ENCODE measurements at places on chromosomes 4 and X. TPM values are rescaled to one million over a fixed set of nuclear protein-coding genes. Genes with fewer than 3 reads are reported as not detected.

- DNase-seq = no peak
- H3K36me3 ChIP-seq = peaks cover 31% of the 10 kb centered on the region
- H3K27me3 ChIP-seq = no peaks in the 10 kb centered on the region
- H3K4me1 ChIP-seq = peaks cover 5% of the 10 kb centered on the region
- no peak overlapping the region for H3K4me3 ChIP-seq
- H3K27ac ChIP-seq = no peak overlapping the region
Observed at GRCh38 chr4:185192059-185192458, 11.7 kb downstream of the CFAP97 start.

GRCh38 chrX:14050709-14051108 lies 21.0 kb upstream of the GEMIN8 start:
- no peak overlapping the region for H3K4me3 ChIP-seq
- DNase-seq = no peak
- H3K4me1 ChIP-seq = no peaks in the 10 kb centered on the region
- no peaks in the 10 kb centered on the region for H3K36me3 ChIP-seq
- H3K27me3 ChIP-seq = no peaks in the 10 kb centered on the region

- no peak overlapping the region for H3K4me3 ChIP-seq
- no peaks in the 10 kb centered on the region for H3K4me1 ChIP-seq
- peaks cover 13% of the 10 kb centered on the region for H3K27me3 ChIP-seq
- DNase-seq = no peak
Observed at GRCh38 chr4:151259752-151260151, 17.2 kb upstream of the PRSS48 start.

DNA sequence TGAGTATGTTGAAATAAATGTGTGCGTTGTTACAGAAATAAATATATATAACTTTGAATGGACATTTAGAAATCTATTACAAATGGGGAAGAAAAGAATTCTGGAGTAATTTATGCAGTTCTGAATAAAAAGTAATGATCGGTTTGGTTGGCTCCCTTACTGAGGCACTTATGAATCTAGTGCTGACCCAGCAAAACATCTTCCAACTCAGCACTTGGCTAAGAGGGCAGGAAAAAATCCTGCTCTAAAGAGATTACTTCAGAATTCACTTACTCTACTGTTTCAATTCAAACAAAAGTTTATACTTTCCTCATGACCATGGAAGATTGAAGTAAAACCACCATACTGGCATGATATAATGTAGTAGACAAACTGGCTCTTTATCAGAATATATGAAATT lies 123.9 kb upstream of the RXFP1 start:
- no peak overlapping the region for H3K27ac ChIP-seq
- no peak overlapping the region for H3K4me3 ChIP-seq
- no peaks in the 10 kb centered on the region for H3K36me3 ChIP-seq
- H3K27me3 ChIP-seq = no peaks in the 10 kb centered on the region
- no peaks in the 10 kb centered on the region for H3K4me1 ChIP-seq

- no peak overlapping the region for H3K27ac ChIP-seq
- no peak for DNase-seq
- H3K4me3 ChIP-seq = no peak overlapping the region
- no peaks in the 10 kb centered on the region for H3K36me3 ChIP-seq
- H3K27me3 ChIP-seq = no peaks in the 10 kb centered on the region
- no peaks in the 10 kb centered on the region for H3K4me1 ChIP-seq
Observed at GRCh38 chr4:180028682-180029081, 2214.5 kb upstream of the TENM3 start.

The LPAR4 gene
- not detected for total RNA-seq

The SERTM2 gene
- not detected for total RNA-seq

The PCDH7 gene
- not detected for total RNA-seq

All from T-cell (primary cell).